ENCODE measurements at places on chromosomes 1 and 21.

- no peak for DNase-seq
These were observed 117.6 kb downstream of the PTGER3 start for GRCh38 chr1:70930062-70930461.

- no peak for DNase-seq
These were observed 302.2 kb downstream of the NTNG1 start for GRCh38 chr1:107443027-107443426.

GRCh38 chr1:22665752-22666151 lies 12.7 kb downstream of the C1QB start:
- no peak for DNase-seq

DNA sequence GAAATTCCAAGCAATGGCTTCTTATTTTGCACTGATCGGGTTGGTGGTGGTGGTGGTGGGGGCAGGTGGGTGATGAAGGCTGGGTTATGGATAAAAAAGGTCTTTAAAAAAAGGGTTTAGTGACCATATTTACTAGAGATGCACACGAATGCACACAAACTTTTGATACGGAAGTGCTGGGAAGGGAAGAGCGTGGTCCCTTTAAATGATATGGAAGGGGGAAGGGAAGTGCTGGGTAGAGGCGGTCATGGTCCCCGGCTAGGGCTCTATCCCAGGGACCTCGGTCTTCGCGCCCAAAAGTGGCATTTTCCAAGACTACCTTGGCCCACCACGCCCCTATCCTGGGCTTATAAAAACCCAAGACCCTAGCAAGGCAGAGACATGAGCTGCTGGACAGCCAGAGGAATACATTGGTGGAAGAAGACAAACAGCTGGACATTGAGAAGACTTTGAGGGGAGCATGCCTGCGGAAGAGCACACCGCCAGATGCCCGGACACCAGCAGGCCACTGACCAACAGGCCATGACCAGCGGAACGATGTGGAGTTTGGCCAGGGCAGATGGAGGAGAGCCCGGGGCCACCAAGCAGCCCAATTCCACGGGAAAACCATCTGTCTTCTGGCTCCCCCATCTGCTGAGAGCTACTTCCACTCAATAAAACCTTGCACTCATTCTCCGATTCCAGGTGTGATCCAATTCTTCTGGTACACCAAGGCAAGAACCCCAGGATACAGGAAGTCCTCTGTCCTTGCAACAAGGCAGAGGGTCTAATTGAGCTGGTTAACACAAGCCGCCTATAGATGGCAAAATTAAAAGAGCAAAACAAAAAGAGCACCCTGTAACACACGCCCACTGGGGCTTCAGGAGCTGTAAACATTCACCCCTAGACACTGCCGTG lies 1720.2 kb downstream of the MRPL39 start:
- no peak for DNase-seq

DNA sequence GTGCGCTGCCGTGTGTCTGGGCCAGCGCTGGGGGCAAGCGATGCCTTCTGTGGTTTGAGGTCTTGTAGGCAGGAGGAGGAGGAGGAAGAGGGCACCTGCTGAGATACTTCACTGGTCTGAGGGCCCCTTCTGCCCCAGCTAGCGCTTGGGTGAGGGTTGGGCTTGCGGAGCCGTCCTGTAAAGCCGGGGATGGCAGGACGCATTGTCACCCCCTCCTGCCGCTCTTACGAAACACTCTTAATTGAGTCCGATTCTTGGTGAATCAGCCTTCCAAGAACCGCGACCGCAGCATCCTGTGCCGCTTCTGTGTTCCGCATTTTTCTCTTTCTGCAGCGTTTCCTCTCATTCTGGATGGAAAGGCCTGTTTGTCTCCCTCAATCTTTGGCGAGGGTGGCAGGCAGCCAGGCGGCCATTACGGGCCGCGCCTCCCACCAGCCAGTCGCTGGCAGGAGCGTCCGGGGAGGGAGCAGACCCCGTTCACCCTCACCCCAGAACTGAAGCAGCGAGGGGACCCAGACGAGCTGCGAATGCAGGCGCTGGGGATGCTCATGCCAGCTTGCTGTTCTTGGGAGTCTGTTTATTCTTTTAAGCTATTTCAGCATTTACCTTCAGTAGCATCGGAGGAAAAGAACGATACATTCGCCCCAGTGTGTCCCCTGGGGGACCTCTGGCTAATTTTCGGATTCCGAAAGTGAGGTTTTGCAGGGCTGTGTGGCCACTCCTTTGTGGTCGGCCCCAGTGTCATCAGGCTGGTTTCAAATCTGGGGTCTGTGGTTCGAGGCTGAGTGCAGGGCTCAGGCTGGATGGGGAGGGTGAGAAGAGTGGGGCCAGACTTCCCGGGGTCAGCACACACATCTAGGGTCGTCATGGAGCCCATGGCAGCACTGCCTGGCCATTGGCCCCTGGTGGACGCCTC lies 62.7 kb downstream of the SKI start:
- peak; percentile 87 for DNase-seq

DNA sequence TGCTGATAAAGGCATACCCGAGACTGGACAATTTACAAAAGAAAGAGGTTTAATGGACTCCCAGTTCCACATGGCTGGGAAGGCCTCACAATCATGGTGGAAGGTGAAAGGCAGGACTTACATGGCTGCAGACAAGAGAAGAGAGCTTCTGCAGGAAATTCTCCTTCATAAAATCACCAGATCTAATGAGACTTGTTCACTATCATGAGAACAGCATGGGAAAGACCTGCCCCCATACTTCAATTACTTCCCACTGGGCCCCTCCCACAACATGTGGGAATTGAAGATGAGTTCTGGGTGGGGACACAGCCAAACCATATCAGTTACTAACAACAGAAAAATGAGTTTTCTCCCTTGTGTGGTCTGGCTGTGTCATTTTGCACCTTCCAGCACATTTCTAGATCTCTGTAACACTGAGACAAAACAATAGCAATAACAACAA lies 741.4 kb downstream of the KCNT2 start:
- no peak for DNase-seq

- no peak for DNase-seq
These were observed 157.2 kb downstream of the SEC16B start for GRCh38 chr1:177812650-177813049.

- peak; percentile 35 for DNase-seq
These were observed 9.7 kb downstream of the CD2 start for GRCh38 chr1:116763787-116764465.
